HCT116 (cell line): ENCODE measurements at places on chromosomes 2 and 18.

- no peak for DNase-seq
These were observed 10.7 kb downstream of the PIK3C3 start for GRCh38 chr18:41965634-41966255.

DNA sequence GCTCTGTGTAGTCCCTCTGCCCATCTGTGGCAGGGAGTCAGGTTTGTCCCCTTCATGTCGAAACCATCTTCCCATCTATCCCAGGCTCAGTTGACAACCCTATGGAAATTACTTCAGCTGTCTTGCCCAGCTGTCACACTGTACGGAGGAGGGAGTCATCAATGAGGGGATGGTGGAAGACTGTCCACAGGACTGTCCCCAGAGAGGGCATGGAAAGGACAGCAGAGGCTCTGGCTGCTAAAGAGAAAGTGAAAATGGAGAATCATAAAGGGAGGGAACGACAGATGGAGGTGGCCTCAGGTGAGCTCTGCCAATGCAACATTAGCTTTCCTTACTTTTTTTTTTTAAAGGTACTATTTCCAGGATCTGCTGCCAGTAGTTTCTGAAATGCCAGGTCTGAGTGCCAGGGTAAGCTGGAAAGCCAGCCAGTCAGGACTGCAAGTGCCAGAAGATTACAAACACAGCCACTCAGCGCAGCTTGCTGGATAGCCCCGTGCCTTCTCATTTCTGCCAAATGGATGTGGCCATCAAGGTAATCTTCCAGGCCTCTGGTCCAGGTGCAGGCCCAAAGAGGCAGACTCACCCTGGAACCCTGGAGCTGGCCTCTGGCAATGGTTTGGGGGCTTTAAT is 192.8 kb downstream of the AGPS start:
- DNase-seq: no peak

DNA sequence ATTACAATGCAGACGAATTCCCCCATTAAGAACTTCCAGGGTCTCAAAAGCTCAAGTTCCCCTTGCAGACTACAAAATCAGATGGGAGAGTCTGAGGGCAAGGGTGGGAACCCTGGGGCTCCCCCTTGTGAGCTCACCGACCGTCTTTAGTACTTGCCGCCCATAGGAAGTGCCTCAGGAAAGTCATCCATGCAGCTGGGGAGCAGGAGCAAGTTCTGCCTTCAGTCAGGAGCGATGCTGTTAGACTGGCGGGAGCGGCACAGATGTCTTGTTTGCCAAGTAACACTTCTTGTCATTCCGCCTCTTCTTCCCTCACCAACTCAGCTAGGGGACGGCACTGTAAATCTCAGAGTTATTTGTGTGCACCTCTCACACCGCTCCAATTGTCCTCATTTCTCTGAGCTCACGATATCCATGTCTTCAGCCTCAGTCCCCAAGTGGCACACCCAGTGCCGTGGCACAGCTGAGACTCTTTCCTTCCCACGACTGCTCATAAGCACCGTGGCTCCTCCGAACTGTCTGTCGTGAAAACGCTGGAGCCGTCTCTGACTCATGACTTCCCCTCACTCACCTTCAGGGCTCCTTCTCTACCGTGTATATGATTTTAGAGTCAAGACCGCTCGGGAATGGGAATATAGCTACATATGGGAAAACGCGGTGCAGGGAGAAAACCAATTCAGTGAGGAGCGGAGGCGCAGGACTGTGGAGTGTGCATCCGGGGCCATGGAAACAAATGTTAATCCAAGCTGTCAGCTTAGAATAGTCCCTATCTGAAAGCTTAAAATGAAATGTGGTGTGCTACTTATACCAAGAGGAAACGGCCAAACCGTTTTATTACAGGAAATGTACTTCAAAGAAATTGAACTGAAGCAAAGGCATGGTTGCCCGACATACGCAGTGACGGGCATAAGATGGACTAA is 34.0 kb downstream of the UXS1 start:
- no peak for DNase-seq

- DNase-seq: no peak
These were observed 819 bp upstream of the NCOA1 start for GRCh38 chr2:24490181-24490689.

DNA sequence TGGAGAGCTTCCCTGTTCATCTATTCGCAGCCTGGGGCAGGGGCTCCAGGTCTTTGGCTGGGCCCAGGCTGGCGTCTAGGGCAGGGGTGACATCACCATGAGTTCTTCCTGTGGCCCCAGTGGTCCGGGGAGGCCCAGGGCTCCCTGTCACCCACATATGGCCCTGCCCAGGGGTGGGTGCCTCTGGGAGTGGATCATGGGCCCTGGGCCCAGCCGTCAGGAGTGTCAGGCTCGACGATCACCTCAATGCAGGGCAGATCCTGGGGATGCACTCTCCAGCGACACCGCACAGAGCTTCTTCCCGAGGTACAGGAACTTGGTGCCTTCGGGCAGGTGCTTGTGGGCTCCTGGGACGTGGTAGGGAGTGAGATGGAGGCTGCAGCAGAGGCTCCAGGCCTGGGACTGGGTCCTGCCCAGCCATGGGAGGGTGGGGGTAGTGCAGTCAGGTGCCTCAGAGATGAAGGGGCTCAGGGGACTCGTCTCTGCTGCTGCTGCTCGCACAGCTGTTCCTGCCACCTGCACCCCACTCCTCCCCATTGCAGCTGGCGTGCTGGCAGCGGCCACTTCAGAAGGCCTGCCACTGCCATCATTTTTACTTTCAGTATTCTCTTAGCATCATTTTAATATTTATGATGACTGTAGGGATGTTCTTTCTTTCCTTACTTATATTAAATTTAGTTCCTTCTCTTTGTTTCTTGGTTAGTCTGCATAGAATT is 196.0 kb upstream of the VRK2 start:
- DNase-seq: no peak

DNA sequence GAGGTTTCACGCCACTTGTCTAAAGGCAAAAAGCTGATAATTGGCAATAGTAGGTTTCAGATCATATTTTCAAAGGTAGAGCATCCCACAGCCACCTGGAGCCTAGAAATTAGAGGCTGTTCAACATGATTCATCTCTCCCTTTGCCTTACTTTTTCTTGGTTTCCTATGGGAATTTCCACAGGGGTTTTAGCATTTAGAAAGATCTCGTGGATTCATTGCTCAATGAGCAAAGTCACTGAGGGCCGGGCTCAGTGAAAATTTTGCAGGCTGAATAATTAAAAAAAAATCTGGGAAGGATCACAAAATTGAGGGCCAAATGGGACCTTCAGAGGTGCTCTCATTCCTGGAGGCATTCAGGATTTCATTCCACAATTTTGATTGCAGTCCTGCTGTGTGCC is 137.1 kb downstream of the VAPA start:
- DNase-seq: no peak

GRCh38 chr2:223554923-223555322 is 47.2 kb downstream of the SCG2 start:
- no peak for DNase-seq

GRCh38 chr2:176157499-176158185 is 535 bp downstream of the HOXD3 start:
- DNase-seq: no peak

GRCh38 chr2:142873831-142874287 is 3.6 kb upstream of the KYNU start:
- DNase-seq: no peak

GRCh38 chr2:166891727-166892126 is 3.4 kb downstream of the XIRP2 start:
- DNase-seq: no peak

GRCh38 chr18:679516-679915 is 22.1 kb downstream of the TYMS start:
- DNase-seq: no peak

DNA sequence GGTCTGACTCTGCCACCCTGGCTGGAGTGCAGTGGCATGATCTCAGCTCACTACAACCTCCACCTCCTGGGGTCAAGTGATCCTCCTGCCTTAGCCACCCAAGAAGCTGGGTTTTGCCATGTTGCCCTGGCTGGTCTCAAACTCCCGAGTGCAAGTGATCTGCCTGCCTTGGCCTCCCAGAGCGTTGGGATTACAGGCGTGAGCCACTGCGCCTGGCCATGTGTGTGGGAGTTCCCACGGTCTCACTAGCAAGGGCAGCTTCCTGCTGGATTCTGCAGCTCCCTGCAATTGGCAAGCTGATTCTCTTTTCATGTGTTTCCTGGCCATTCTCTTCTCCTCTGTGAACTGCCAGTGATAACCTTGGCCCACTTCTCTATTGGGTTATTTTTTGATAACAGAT is 84.0 kb downstream of the USP40 start:
- DNase-seq: no peak

GRCh38 chr2:162465430-162465829 is 121.5 kb downstream of the GCA start:
- no peak for DNase-seq

DNA sequence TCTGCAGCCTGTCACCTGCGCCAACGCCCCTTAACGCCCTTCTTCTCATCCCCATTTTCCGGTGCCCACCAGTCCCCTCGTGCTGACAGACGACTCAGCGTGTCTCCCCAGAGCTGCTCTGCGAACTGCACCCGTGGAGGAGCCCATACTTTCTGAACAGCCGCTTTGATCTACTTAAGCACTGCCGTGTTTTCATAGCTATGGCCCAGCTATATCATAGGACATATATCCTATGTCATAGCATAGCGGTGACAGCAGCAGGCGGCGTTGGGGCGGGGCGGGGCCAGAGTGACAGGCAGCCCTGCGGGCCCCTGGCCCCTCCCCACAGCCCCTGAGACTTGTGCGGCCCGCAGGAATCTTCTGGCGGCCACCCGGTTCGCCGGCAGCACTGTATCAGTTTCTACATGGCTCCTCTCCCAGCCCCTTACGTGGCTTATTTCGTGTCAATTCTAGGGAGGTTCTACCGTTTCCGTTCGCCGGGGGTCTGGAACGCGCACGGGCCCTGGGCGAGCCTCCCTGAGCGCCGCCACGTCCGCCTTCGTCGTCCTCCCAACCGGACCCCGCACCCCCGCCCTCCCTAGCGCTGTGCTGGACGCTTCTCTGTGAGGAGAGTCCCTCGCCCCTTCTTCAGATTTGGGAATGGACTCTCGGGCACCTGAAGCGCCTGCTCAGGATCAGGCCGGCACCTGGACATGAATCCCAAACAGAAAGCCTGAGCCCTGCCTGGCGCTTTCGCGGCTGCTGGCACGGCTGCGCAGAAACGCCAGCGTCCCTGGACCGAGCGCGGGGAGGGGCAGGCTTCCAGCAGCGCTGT is 35.4 kb downstream of the PTPN18 start:
- peak; percentile 47 for DNase-seq

- no peak for DNase-seq
These were observed 57.2 kb downstream of the NGEF start for GRCh38 chr2:232955856-232956255.

DNA sequence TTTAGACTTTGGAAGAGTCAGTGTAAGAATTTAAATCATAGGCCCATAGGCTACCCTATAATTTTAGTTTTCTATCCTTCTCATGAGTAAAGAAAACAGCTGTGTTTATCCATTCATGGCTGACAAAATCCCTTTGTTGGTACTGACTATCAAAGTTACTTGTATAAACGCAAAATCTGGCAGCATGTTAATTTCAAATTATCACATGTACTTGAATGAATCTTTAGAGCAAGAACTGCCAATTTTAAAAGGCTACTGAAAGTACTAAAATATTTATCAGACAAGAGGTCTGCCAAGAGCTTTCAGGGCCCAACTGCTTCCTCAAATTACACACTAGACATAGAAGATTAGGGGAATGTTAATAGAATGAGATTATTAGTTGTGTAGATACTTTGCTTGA is 66.6 kb downstream of the MYL12B start:
- DNase-seq: no peak

DNA sequence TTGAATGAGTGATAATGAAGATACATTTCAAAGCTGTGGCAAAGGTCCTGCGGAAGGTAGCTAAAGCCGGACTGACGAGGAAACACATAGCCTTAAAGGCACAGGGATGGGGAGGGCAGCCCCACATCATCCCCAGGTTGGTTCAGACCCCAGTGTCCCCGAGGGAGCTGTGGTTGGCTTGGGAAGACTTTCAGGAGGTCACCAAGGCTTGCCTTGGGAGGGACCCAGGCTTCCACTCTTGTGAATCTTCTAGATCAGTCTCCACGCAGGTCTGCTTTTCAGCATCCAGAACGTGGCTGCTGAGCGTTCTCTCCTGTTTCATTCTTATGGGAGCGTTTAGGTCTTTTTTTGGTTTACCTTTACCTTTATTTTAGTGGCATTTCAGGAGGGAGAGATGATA is 16.8 kb downstream of the KIF1A start:
- DNase-seq: no peak

GRCh38 chr2:189109921-189110397 is 69.6 kb downstream of the COL5A2 start:
- DNase-seq: peak; percentile 21

- no peak for DNase-seq
These were observed 117.9 kb downstream of the LRATD1 start for GRCh38 chr2:14750433-14750832.

GRCh38 chr2:81437456-81438000 is 1133.0 kb upstream of the LRRTM1 start:
- DNase-seq: no peak

GRCh38 chr2:120314690-120315366 is 31.1 kb upstream of the INHBB start:
- no peak for DNase-seq

- DNase-seq: peak; percentile 50
These were observed 137.8 kb downstream of the PID1 start for GRCh38 chr2:229133155-229133772.

DNA sequence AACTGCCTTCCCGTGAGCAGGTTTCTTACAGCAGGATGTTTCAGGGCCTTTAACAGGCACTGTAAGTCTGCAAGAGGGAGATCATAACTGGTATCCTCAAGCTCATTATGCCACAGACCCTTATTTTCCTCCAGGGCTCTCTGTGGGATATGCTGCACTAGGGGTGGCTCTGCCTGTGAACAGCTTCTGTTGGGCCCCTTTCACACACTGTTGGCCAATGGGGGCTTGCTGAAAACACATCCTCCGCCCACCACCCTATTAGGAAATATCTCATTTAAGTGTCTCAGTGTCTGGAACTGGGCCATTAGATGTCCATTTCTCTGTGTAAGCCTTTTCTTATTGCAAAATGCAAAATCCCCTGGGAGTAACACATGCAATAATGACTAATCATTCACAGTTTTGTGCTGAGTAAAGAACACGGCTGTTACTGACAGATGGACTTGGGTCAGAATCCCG is 414.3 kb upstream of the HS6ST1 start:
- DNase-seq: no peak

- no peak for DNase-seq
These were observed 38.5 kb upstream of the B3GNT7 start for GRCh38 chr2:231357048-231357447.

DNA sequence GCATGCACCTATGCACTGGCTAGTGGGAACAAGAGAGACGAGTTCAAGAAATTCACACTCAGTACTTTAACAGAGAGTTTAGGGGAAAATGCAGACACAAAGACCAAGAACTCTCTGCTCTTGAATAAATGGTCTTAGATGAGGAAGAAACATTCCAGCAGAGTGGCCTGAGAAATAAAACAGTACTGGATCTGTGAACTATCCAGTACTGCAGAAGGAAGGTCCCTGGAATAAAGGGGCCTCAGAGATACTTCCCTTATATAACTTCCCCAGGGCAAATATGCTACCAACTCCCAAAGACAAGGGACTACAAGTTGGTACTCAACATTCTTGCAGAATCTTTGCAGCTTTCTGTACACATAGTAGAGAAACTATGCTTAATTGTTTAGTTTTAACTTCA is 70.9 kb upstream of the ARL5A start:
- no peak for DNase-seq
